ENCODE measurements at places on chromosomes 7 and 10.

- DNase-seq: no peak
Observed at GRCh38 chr10:45460235-45460878, 86.3 kb downstream of the ALOX5 start.

DNA sequence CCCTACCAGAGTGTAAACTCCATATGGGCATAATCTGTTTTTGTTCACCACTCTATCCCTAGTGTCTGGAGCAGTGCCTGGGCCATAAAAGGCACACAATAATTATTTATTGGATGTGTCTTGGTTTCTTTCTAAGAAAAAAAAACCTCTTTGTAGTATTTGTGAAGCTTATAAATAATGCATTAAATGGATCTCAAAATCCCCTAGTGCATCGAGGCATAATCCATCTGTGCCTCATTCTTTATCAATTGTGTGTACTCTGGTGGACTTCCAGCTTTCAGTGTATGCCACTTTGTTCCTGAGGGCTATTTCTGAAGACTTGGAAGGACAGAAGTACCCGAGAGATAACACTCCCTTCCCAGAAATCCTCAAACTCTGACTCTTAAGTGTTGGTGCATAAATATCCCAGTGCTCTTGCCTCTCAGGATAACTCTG is 255.0 kb upstream of the PHYHIPL start:
- DNase-seq: no peak

GRCh38 chr10:3747984-3748383 is 37.0 kb downstream of the KLF6 start:
- DNase-seq: no peak

DNA sequence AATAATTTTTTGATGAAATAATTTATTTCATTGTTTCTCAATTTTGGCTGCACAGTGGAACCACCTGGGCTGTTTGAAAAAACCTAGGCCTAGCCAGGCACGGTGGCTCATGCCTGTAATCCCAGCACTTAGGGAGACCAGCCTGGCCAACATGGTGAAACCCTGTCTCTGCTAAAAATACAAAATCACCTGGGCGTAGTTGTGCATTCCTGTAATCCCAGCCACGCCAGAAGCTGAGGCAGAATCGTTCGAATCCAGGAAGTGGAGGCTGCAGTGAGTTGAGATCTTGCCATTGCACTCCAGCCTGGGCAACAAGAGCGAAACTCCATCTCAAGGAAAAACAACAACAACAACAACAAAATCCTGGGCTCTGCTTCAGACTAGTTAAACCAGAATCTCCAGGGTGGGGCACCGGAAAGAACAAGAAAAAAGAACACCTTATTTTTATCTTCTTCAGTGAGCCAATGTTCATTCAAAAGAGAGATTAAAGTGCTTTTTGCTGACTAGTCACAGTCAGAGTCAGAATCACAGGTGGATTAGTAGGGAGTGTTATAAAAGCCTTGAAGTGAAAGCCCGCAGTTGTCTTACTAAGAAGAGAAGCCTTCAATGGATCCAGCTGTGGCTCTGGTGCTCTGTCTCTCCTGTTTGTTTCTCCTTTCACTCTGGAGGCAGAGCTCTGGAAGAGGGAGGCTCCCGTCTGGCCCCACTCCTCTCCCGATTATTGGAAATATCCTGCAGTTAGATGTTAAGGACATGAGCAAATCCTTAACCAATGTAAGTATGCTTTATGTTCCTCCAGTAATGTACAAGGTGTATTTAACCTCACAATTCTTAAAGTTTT is at the start of gene CYP2C18:
Gene CYP2C18 (plus strand): TSS at position 516 of the 841 bp plus-strand sequence. CDS start 91 bp downstream, at position 607.
- no peak for DNase-seq

DNA sequence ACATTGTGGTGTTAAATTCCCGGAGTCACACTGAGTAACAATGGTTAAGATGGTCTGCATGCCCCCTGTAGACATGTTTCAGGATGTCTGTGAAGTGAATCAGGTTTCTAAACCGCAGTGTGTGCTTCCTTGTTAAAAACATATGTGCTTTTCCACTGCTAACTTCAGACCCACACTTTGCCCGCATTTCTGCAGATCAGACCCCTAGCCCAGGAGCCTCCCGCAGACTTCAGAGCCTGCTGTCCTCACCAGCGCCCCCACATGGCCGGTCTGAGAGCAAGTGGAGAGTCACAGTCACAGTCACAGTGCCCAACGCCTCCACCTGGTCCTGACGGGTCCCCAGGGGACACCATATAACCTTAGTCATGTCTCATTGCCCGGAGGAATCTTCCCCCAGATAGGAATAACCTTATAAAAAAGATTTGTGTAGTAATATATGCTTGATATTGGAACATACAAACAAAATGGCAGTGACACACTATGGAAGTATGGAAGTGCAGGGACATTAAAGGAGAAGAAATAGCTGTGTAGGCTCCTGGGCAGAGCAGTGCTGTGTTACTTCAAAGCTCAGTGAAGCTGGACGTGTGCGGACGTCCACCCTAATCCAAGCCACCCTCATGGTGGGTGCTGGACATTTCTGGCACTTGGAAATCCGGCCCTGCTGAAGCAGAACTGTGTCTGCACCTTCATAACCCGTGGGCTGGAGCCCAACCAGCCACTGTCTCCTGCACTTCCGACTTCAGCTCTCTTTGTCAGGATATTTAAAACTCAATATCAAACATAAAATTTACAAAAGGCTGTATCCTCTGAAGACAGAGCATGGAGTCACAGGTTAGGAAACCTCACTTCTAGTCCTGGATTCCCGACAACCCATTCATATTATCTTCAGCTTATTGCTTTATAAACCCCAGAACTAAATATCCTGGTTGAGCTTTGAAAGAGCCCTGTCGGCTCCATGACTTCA is 29.0 kb downstream of the GSTO2 start:
- peak; percentile 24 for DNase-seq

DNA sequence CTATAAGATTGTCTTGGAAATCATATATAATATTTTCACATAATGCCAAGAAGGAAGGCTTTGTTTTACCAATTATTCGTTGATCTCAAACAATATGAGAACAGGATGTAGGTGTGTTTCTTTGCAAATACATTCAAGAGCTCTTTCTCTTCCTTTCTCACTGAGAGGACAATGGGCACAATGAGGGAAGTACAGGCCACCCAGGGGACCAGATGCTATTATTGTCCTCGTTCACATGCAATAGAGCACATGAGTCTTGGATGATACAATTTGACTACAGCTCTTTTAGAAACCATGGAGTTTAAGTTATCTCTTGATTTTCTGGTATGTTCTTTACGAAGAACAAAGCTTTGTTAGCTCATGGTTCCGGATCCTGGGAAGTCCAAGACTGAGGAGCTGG is 323.7 kb upstream of the KLF6 start:
- DNase-seq: no peak

DNA sequence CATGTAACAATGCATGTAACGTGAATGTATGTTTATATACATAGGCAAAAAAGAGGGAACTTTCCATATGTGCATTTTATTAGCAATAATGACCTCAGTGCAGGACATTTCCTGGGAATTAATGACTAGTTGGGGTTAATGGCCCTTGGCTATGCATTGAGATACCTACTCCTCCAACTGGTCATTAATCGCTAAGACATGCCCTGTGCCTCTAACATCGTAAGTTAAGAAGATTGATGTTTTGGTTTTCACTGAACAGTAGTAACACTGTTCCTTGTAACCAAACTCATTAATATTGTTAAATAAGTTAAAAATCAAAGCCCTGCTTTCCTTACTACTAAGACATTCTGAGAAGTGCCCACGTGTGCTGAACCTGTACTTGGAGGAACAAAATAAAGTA is 61.7 kb downstream of the SEMA3D start:
- no peak for DNase-seq

Measured in hematopoietic multipotent progenitor cell treated with erythropoietin and hydrocortisone succinate and interleukin-3 and kit ligand, for 17 days (in vitro differentiated cells).